ENCODE measurements at places on chromosomes 7 and 10.

GRCh38 chr7:30469303-30469702 is 9.3 kb downstream of the NOD1 start:
- no peak for DNase-seq

DNA sequence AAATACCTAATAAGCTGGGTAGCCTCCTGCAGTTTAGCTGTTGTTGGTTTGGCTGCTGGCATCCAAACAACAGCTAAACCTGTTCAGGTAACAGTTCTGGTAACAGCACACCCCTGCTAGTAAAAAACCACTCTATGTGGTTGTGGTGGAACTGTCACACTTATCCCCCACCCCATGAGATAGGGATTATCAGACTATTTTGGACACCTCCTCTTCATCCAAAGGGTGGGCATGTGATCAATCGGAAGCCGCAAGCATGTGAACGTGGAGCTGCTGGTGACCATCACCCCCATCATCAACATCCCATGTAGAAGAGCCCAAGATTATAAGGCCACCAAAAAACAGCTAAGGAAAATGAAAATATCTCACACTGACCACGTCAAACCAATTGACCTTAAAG is 2.5 kb downstream of the MTPAP start:
- no peak for DNase-seq

DNA sequence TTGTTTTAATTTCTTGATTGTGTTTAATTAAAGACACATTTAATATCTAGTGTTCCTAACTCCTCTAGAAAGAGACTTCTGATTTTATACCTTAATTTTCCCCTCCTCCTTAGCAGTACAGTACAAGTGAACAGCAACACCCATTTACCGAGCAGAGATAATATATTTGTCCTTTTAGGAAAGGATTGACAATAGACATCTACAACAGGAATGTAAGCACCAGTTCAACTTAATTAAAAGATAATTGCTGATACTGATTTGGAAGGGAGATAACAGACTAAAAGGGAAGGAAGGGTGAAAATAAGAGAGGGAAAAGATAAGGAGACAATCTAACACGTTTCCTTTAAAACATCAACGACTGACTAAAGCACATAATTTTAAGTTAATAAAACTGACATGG is 119.3 kb downstream of the SRPK2 start:
- no peak for DNase-seq

DNA sequence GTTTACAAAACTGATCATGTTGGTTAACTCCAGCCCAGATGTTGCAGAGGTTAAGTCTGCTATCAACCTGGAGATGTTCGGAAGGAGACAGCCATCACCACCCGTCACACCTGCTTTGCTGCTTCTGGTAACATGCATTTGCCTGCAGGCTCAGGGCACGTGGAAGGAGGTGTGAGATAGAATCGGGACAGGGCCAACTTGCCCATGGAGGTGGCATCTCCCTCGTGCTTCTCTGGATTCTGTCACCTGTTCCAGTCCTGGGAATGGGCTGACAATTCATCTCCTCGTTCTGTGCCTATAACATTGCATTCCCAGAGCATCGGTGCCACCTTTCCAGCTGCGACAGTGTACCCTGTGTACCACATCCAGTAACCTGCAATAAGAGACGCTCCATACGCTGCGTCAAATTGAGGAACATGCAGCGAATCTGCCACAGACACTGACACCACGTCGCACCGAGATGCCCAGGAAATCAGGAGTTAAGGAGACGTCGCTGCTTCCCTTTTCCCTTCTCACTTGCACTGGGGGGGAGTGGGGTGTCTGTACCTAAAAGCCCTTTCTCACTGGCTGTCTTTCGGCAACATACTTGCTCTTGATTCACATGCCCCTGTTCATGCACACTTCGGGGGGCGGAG is 65.8 kb downstream of the ADARB2 start:
- DNase-seq: no peak

GRCh38 chr10:74058071-74058470 is 60.2 kb downstream of the VCL start:
- no peak for DNase-seq

DNA sequence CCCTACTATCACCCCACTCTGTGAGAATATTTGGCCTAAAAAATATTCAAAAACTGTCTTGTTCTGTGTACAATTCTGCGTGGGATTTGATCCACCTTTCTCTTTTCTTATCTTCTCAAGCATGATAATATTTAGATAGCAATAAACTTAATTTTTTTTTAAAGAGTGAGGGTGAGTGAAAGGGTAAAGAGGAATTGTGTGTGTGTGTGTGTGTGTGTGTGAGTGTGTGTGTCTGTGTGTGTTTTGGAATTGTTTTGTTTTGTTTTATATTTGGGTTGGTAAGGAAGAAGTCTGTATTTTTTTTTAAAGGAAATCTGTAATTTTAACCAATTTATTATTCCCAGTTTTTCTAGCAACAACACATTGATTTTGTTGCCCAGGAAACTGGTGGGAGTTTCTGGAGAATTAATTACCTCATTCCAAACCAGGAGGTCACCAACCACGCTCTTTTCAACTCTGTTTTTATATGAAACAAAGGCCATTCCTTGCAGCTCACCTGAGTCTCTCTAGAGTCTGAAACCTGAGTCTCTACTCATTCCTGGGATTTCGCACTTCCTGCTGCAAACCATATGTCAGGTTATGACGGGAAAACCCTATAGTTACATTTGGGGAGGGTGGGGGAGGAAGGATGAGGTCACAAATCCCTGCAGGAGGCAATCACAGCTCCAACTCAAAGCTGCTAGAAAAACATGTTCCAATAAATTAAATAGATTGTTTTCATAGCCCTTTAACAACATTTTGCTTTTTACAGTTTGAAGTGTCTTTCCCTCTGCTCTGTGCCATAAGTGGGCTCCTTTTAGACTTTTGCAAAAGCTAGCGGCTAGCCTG is 38.1 kb upstream of the XPNPEP1 start:
- no peak for DNase-seq

DNA sequence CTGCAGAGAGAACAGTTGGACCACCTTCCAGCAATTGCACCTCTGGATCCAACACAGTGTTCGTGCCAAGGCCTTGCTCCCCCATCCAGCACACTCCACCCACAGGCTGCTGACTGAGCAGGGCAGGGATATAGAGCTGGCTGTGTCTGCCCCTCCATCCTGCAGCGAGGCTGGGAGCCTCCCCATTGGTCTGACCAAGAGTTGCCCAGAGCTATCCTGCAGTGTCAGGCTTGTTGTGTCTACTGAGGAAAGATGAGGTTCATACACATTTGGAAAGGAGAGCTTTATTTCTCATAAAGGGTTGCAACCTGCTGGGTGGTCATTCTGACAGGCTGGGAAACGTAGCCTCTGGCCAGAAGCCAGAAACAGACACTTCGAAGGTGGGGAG is 27.1 kb downstream of the PRF1 start:
- no peak for DNase-seq

DNA sequence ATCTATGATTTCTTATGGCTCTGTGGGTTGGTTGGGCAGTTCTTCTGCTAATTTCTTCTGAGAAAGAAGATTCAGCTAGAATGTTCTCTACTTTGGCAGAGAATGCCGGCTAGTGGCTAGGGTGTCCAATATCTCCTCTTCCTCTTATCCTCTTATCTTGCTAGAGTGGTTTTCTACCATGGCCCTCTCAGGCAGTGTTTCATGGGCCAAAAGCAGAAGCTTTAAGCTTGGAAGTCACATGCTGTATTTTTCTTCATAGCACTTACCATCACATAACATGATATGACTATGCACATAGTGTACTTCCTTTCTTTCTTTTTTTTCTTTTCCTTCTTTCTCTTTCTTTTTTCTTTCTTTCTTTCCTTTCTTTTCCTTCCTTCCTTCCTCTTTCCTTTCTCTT is 140.0 kb downstream of the ITGB8 start:
- DNase-seq: no peak

DNA sequence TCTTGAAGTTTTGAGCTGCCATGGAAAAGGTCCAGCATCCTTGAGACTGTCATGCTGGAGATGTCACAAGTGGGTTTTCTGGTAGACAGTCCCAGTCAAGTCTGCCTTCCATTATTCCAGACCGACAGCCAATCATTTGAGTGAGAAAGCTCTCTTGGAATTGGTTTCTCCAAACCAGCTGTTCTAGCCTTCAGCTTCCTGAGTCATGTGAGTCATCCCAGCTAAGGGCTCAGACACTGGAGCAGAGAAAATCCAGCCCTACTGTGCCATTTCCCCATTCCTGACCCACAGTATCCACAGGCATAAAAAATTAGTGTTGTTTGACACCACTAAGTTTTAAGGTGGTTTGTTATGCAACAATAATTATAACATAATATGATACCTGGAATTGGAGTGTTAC is 219.0 kb downstream of the ADRA2A start:
- DNase-seq: no peak

- DNase-seq: no peak
These were observed 50.0 kb downstream of the CPXM2 start for GRCh38 chr10:123841560-123841959.
